ENCODE measurements at places on chromosomes 6 and 20.

GRCh38 chr6:3403238-3404173 lies 53.3 kb downstream of the SLC22A23 start:
- no peak for DNase-seq

DNA sequence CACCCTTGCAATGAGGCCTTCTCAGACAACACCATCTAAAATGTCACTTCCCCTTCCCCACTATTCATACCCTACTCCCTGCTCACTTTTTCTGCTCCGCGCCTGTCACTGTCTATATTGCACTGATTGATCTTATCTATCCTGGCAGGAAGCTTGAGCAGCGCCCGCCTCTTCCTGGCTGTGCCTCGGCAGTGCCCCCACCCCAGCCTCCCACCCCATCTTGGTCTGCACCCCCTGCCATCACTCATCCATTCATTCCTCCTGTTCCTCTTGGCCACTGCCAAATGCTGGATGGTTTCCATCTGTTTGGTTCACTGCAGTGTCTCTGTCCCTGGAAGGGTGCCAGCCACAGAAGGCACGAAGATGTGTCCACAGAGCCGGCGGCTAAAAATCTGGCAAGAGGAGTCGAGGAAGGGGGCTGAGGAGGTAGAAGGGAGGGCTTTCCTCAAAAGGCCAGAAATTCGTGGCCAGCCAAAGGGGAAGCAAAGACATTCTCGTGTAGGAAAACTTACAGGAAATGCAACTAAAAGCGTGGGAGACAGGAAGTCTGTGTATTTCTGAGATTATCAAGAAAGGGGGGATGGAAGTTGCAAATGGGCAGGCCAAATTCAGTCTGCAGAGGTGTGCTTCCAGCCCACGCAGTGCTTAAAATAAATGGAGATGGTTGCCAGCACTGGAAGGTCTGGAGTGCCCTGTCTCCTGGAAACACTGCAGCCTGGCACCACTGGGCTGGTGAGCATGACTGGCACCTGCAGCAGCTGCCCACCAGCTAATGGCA lies 27.6 kb downstream of the SYNJ2 start:
- no peak for DNase-seq

DNA sequence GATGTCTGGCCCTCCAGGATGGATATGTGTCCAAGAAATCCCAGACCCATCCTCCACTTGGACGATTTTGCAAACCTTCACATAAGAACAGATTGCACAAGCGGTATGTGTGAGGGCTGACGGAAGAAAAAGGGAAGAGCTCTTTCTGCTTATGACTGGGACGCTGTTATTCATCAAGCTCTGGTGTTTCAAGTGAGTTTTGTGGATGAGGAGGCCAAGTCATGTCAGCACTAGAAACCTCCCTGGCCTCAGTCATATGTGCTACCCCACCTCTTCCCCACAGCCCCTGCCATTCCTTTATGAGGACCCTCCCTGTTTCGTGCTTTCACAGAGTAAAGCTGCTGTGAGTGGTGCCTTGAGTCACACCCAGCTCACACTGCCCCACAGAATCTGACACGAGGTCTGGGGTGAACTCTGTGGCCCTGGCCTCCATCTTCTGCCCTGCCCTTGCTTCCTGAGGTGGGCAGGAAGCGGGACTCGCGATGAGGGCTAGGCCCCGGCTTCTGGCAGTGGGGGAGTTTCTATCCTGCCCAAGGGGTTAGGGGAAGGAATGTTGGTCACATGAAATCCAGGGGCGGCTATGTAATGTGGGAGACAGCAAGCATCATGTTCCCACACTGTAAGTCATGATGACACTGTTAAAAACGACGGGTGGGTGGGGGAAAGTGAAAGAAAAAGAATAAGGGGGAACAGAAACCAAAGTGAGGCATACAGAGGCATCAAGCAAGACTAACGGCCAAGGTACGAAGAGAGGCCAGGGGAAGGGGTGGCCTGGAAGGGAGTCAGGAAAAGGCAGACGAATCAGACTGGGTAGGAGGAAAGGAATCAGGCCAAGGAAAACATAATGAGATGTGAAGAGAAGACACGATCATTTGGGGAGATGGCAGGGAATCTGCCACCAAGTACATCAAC lies 78.1 kb downstream of the PRDM1 start:
- DNase-seq = peak; percentile 58

DNA sequence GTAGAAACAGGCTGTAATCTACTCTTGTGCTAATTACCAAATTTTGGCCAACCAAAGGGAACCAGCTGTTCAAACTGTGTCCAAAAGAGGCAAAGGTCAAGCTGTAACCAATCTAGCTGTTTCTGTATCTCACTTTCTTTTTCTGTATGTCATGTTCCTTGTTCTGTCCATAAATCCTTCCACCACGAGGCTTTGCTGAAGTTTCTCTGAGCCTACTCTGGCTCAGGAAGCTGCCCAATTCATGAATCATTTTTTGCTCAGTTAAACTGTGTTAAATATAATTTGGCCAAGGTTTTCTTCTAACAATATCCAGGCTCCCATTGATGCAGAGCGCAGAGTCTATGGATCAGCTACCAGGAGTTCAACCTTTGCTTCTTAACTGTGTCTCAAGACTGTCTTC lies 272.8 kb downstream of the TRDN start:
- no peak for DNase-seq

GRCh38 chr20:45951925-45952834 lies 17.7 kb downstream of the PCIF1 start:
- DNase-seq = no peak

DNA sequence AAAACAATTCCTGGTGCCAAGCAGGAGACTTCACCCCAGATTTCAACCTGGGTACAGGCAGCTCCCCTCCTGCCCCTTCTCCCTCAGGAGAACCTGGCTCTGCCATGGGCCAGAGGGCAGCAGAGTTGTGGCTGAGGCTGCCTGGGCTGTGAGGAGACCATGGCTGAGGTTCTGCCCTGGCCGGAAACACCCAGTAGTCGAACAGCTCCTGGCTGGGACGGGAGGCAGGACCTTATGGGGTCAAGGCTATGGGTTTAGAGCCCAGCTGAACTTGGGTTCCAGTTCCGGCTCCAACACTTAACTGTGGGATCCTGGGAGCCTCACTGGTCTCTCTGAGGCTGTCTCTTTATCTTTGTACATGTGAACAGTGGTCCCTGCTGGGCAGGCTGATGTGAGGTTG lies 8.5 kb downstream of the C6orf132 start:
- DNase-seq = no peak

GRCh38 chr6:16236009-16236501 lies 2.3 kb upstream of the GMPR start:
- no peak for DNase-seq

DNA sequence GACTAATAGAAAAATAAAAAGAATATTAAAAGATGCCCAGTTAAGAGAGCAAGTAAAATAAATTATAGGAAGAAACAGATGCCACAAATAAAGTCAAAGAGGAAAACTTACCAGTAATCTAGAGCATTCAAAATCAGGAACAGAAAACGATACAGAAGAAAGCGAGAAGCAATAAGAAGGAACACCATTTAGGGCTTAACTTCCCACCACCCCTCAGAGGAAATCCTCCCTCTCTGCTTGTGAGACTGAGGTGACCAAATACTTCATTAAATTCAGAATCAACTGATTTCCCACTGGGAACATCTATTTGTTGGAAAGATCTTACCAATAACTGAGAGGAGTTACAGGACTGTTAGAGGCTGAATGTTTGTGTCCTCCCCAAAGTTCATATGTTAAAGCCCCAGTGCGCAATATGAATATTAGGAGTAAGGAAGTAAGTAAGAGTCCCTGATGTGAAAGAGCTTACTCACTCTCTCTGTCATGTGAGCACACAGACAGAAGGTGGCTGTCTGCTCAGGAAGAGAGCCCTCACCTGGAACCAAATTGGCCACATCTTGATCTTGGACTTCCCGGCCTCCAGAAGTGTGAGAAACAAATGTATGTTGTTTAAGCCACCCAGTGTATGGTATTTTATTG lies 19.5 kb downstream of the KATNA1 start:
- DNase-seq = no peak

GRCh38 chr6:112443179-112444065 lies 96.3 kb downstream of the RFPL4B start:
- no peak for DNase-seq

- DNase-seq = no peak
These were observed 86.4 kb upstream of the RIPOR2 start for GRCh38 chr6:25022140-25022553.

DNA sequence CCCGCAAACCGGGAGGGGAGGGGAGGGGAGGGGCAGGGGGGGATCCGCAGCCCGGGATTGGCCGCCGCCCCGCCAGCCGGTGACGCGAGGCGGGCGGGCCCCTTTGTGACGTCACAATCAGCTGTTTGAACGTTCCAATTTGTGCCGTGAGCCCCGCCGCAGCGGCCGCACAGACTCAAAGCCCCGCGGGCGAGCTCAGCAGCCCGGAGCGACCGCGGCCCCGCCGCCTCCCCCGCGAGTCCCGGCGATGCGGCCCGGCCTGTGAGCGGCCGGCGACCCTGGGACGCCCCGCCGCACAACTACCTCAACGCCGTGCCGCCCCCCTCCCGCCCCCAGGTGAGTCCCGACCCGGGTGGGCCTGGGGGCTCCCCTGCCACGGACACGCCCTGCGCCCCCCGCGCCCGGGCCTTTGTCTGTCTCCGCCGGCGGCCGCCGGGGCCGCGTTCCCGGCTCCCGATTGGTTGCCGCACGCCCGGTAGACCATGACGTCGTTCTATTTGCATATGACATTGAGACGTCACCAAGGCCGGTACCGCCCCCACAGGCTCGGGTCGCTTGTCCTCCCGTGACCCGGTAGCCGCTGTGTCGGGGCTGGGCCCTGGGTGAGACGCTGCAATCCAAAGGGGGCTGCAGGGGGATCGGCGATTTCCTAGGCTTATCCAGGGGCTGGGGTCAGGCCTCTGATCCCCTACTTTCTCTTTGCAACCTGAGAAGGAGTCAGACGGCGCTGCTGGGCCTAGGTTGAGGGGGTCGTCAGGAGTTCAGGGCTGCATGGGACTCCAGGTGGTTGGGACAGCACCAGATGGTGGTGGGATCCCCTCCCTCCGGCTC lies at the start of gene TP53INP2:
Gene TP53INP2 (plus strand): TSS at position 168 of the 831 bp plus-strand sequence. CDS start 4,396 bp downstream, outside the sequence.
- peak; percentile 66 for DNase-seq

- no peak for DNase-seq
These were observed 53.2 kb upstream of the SPTLC3 start for GRCh38 chr20:12955611-12956010.

DNA sequence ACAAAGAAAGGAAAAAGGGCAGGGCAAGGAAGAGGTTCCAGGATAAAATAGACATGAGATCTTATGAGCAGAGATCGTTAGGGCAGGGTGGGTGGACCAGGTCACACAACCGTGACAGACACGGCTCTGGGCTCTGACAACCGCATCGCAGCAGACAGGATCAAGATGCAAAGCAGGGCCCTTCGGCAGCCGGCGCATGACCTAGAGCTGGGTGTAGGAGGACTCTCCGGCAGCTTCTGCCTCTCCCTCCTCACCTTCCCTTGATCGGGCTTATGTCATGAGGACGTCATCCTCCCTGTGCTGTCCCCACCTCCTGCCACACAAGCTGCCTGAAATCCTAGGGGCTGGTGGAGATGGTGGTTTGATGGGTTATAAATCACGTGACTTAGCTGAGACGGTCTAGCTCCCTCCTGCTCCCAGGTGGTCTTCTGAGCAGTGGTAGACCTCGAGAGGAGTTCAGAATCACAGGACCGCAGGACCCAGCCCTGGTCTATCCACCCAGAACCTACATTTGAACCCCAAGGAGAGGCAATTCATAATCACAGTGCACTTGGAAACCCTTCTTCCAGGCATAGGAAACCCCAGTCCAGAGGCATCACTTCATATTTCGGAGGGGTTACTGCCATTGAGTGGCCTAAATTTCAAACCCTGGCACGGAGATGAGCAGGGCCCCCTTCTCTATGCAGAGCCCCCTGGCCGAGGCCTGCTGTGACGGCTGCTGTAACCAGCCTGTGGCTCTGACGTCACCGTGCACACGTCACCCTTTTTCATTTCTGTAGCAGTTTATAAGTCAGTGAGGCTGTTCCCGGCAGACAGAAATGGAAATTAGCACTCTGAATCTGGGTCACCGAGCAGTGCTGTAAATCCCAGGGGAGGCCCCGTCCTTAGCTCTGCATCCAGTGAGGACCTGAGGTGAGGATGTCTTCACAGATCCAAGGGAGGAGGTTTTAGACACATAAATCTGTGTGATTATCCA lies 8.7 kb upstream of the CCR6 start:
- DNase-seq = peak; percentile 19

- no peak for DNase-seq
These were observed 43.7 kb downstream of the TMEM200A start for GRCh38 chr6:130409418-130410100.

GRCh38 chr6:37516076-37516919 lies 16.6 kb upstream of the CCDC167 start:
- peak; percentile 90 for DNase-seq

DNA sequence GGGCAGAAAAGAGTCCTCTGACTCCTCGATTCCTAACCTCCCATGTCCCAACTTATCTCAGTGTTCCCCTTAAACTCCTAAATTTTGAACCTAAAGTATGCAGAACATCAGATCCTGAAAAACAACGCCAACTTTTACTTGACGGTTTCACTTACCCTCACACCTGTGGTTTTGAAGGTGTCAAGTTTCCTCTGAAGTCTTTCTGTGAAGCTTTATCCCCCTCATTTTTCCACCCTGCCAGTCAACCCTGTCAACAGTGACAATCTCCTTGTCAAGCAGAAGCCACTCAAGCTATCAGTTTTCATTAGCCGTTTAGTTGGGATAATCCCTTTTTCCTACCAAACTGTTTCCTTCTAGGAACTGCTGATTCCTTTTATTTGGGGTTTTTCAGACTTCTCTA lies 245.4 kb upstream of the PREP start:
- DNase-seq = no peak

GRCh38 chr6:43703512-43704429 lies 16.2 kb upstream of the MRPS18A start:
- DNase-seq = no peak

DNA sequence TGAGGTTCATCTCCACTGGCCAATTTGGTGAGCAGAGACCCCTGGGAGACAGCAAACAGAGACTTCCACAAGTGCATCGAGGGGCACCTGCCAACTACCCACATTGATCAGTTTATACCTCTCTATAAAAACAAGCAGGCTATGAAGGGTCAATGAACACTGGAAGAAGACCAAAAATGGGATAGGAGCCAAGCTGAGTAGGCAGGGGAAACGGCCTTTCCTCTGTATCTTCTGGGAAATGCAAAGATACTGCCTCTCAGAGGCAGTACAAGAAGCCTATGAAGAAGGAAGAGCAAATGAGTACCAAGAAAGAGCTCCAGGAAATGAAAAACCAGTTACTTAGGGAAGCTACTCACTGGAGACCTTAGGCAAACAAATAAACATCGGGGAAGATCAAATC lies 247.7 kb downstream of the GMDS start:
- DNase-seq = no peak

DNA sequence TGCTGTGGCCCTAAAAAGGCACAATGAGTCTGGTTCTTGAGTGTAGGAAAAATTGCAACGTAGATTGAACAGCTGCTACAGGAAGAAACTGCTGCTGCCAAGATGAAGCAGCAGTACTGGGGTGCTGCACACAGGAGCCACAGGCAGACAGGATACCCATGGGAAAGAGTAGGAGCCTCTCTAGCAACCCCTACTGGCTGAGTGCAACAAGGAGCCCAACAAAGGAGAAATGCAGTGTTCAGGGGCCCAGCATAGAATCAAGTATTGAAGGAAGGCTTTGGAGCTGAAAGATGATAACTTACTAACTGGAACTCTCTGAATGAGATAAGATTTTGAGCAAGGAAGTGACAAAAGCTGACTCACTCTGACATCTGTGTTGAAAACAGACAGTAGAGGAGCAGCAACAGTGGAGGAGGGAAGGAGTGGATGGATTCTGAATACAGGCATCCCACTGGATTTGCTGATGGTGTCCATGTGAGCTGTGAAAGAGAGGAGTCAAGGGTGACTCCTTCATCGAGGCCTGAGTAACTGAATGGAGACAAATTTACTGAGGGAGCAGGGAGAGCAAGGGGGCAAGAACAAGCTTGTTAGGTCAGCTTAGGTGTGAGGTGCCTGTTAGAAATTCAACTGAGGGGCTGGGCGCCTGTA lies 534.7 kb upstream of the JARID2 start:
- DNase-seq = peak; percentile 71
